ENCODE measurements at places on chromosomes 3 and 15.

DNA sequence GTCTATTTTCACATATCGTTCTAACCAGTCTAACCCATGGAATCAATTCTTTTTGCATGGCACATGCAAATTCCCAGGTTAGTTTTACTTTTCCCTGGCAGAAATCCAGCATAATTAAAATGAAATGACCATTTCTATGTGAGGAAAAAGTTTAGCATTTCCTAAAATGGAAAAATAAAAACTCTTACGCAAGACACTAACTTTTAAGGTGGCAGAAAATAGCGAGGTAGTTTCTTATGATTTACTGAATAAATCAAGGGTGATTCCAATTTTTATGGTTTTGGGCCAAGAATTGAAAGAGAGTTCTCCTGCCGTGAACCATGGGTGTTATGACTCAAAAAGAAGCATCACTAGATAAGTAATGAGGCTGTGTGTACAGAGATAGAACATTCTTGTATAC lies 32.7 kb upstream of the NR2F2 start:
- no peak overlapping the region for H3K4me3 ChIP-seq
- H3K27ac ChIP-seq = no peak overlapping the region
- H3K4me1 ChIP-seq = no peaks in the 10 kb centered on the region
- no peaks in the 10 kb centered on the region for H3K27me3 ChIP-seq
- no peak for DNase-seq

DNA sequence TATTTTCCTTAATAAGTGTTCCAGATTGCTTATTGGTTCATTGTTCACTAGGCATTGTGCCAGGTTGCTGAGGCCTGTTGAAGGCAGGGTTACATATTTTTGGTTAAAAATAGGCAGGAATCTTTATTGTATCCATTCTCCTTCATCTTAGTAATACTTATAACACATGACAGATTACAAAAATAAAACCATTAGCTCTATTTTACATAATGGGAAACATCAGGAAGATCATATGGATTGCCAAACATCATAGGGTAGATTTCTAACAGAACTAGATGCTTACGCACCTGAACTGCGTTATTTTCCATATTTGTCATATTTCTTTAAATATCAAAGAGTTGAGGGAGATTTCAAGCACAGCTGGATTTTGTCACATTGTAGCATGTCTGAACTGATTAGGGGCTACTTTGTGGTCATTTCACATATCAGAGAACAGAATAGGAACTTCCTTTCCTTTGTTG lies 462.9 kb upstream of the SGO1 start:
- H3K27ac ChIP-seq = no peak overlapping the region
- H3K4me3 ChIP-seq = no peak overlapping the region
- H3K4me1 ChIP-seq = no peaks in the 10 kb centered on the region
- no peak for DNase-seq
- no peaks in the 10 kb centered on the region for H3K36me3 ChIP-seq
- no peaks in the 10 kb centered on the region for H3K27me3 ChIP-seq

- no peak overlapping the region for H3K4me3 ChIP-seq
- H3K27me3 ChIP-seq = no peaks in the 10 kb centered on the region
- H3K4me1 ChIP-seq = no peaks in the 10 kb centered on the region
- no peaks in the 10 kb centered on the region for H3K36me3 ChIP-seq
- no peak for DNase-seq
Measured at GRCh38 chr15:68417897-68418296, 14.1 kb downstream of the ITGA11 start.

DNA sequence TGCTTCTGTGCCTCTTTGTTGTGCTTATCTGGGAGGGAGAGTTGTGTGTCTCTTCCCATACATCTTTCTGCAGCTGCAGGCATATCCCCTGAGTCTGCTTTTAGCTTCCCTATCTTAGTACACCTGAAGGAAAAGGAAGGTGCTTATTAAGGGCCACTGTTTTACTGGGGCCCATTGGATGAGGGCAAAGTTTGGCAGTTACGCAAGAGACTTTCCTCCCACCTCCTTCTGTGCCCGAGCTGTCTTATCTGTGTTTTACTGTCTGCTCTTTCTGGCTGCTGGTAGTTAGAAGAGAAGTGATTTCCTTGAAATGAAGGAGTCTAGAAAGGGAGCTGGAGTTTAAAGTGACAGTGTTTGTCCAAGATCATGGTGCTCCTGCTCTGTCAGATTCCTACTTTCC lies 66.5 kb downstream of the GABRG3 start:
- no peak overlapping the region for H3K4me3 ChIP-seq

DNA sequence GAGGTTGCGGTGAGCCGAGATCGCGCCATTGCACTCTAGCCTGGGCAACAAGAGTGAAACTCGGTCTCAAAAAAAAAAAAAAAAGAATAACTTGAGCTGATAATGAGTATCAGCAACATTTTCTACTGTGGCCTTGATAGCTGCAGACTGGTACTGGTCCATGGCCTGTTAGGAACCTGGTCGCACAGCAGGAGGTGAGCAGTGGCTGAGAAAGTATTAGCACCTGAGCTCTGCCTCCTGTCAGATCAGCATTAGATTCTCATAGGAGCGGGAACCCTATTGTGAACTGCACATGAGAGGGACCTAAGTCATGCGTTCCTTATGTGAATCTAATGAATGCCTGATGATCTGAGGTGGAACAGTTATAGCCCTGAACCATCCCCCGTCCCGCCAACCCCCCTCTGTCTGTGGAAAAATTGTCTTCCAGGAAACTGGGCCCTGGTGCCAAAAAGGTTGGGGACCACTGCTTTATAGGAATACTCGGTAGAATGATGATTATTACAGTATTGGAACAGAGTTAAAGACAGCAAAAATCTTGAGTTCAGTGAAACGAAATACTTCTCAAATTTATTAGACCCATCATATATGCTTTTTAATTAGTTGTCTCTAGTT lies 126.0 kb downstream of the ZNF609 start:
- H3K36me3 ChIP-seq = no peaks in the 10 kb centered on the region
- no peak overlapping the region for H3K4me3 ChIP-seq
- DNase-seq = no peak

GRCh38 chr3:51934139-51934850 lies 7.4 kb downstream of the RRP9 start:
- H3K36me3 ChIP-seq = peaks cover 66% of the 10 kb centered on the region
- H3K4me3 ChIP-seq = no peak overlapping the region
- no peak overlapping the region for H3K27ac ChIP-seq
- H3K27me3 ChIP-seq = no peaks in the 10 kb centered on the region

- H3K4me1 ChIP-seq = peaks cover 7% of the 10 kb centered on the region
- no peak overlapping the region for H3K27ac ChIP-seq
- peaks cover 32% of the 10 kb centered on the region for H3K36me3 ChIP-seq
- DNase-seq = no peak
Measured at GRCh38 chr3:5181469-5182141, 5.9 kb upstream of the EDEM1 start.

DNA sequence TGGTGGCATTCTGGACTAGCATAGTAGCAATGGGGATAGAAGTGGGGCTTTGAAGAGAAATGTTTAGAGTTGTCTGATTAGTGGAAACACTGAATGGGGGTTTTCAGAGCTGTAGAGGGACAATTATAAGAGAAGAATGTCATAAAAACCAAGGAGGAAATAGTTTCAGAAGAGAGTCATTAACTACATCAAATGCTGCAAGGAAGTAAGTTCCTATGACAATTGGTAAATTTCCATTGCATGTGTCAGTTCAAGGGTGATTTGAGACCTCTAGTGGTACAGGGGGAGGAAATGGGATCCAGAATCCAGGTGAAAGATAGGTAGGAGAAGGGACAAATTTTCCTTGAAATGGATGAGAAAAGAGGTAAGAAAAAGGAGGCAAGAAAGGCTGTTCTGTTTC lies 68.3 kb upstream of the TBC1D5 start:
- peaks cover 4% of the 10 kb centered on the region for H3K4me1 ChIP-seq
- no peaks in the 10 kb centered on the region for H3K36me3 ChIP-seq
- no peak overlapping the region for H3K27ac ChIP-seq
- H3K4me3 ChIP-seq = no peak overlapping the region

DNA sequence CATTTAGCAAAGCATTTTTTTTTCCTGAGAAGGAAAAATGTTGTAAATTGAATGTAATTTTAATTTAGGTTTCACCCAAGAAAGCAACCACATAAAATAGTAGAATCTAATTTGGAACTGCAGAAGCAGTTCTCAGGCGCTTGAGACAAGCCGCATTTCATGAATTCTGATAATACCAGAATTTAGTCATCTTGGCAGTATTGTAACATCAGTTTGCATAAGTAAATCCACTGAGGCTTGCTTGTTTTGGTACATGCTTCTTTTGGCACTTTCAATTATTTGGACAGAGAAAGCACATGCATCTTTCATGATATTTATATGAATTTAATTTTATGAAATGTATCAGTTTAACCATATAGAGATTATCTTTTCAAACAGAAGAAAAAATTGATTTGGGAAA lies 389.7 kb upstream of the ROBO1 start:
- no peaks in the 10 kb centered on the region for H3K27me3 ChIP-seq
- H3K4me1 ChIP-seq = no peaks in the 10 kb centered on the region
- no peak for DNase-seq
- no peak overlapping the region for H3K27ac ChIP-seq

- peaks cover 29% of the 10 kb centered on the region for H3K36me3 ChIP-seq
- H3K27ac ChIP-seq = no peak overlapping the region
Measured at GRCh38 chr3:56720849-56721248, 37.8 kb upstream of the TASOR start.

DNA sequence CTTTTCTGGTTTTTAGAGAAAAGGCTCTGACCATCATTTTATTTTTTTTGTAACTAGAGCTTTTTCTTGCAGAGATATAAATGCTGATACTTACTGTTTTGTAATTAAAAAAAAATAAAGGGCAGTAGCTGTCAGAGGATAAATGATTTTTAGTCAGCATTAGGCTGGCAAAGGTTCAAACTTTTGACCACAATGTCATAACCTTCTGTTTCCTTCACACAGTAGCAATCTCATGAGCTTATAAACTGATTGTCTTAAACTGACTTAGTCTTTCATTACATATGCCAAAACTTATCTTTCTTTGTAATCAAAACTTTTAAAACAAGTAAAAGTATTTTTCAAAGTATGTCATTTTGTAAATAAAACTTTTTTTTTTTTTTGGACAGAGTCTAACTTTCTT lies 841.9 kb downstream of the OTOL1 start:
- H3K36me3 ChIP-seq = no peaks in the 10 kb centered on the region
- H3K4me1 ChIP-seq = no peaks in the 10 kb centered on the region
- H3K27me3 ChIP-seq = no peaks in the 10 kb centered on the region
- no peak overlapping the region for H3K4me3 ChIP-seq
- no peak overlapping the region for H3K27ac ChIP-seq

- DNase-seq = no peak
- H3K36me3 ChIP-seq = no peaks in the 10 kb centered on the region
- no peaks in the 10 kb centered on the region for H3K4me1 ChIP-seq
- H3K4me3 ChIP-seq = no peak overlapping the region
Measured at GRCh38 chr3:69985266-69985665, 14.3 kb upstream of the SAMMSON start.

DNA sequence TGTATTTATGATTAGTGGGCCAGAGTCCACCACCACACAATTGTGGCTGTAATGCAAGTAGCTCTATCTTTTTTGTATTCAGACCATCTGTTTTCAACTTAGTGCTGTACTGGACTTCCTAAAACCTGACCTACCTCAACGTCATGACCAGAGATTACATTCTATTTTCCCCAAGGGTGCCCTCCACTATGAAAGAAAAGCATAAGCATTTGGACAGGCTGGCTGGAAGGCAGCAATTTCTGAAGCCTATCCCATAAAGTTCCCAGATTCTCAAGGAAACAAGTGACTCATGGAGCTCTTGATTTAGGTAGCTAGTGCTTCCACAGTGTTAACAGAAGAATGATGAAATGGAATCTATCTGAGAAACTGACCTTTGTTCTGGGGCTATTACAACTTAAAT lies 75.8 kb downstream of the COL8A1 start:
- DNase-seq = no peak
- no peaks in the 10 kb centered on the region for H3K27me3 ChIP-seq
- no peaks in the 10 kb centered on the region for H3K4me1 ChIP-seq
- H3K36me3 ChIP-seq = no peaks in the 10 kb centered on the region
- H3K4me3 ChIP-seq = no peak overlapping the region

GRCh38 chr3:59388555-59389270 lies 338.9 kb upstream of the CFAP20DC start:
- H3K27ac ChIP-seq = no peak overlapping the region
- no peak overlapping the region for H3K4me3 ChIP-seq
- DNase-seq = no peak
- H3K36me3 ChIP-seq = no peaks in the 10 kb centered on the region
- H3K4me1 ChIP-seq = peaks cover 3% of the 10 kb centered on the region

DNA sequence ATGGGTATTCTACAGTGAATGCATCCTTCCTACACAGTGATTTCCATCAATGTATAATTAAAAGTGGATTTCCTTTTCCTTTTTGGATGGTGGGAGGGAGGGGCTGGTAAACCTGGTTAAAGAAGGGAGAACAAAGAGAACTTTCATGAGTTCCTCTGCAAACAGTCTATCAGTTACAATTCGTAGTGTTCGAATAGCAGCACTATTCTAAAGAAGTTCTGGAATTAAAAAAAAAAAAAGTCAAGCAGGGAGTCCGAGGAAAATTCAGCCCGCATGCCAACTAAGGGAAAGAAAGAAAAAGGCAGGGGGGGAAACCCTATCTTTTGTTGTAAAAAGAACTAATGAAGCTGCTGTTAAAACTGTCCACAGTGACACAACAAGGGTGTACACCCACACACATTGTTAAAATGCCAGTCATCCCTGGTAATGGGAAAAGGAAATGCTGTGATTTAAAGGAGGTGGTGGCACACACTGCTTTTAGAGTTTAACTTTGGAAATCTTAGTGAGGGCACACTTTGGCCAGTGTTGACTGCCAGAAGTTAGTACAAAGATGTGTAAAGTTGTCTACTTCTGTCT lies 521.2 kb downstream of the ZIC1 start:
- H3K36me3 ChIP-seq = no peaks in the 10 kb centered on the region
- DNase-seq = no peak
- H3K4me3 ChIP-seq = no peak overlapping the region
- no peaks in the 10 kb centered on the region for H3K4me1 ChIP-seq
- H3K27ac ChIP-seq = no peak overlapping the region
- no peaks in the 10 kb centered on the region for H3K27me3 ChIP-seq

- H3K27me3 ChIP-seq = no peaks in the 10 kb centered on the region
- H3K4me3 ChIP-seq = no peak overlapping the region
- DNase-seq = no peak
- H3K4me1 ChIP-seq = peaks cover 27% of the 10 kb centered on the region
Measured at GRCh38 chr3:143824735-143825385, 23.4 kb downstream of the SLC9A9 start.

DNA sequence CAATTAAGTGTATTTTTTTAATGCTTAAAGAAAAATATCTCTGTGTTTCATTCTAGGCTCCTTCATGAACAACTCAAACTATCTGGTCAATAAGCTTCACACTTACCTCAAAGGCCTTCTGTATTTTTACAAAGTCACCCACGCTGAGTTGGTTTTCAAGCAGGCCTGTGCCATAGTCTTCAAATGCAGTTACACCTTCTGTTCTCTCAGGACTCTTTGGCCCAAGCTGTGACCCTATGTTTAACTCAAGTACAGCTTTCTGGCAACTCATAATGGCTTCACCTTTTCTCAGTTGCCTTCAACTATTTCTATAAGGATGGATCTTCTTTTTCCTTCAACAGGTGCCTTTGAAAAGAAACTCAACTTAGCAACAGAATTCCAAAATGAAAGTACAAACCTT lies 587 bp downstream of the WDR49 start:
- DNase-seq = no peak
- peaks cover 4% of the 10 kb centered on the region for H3K27me3 ChIP-seq
- no peak overlapping the region for H3K4me3 ChIP-seq
- no peaks in the 10 kb centered on the region for H3K36me3 ChIP-seq
- no peaks in the 10 kb centered on the region for H3K4me1 ChIP-seq
- no peak overlapping the region for H3K27ac ChIP-seq

All from CD4-positive, alpha-beta T cell (primary cell).